ENCODE measurements at places on chromosomes 4 and X.

- peak; percentile 9 for DNase-seq
Measured at GRCh38 chr4:4787421-4787820, 72.0 kb upstream of the MSX1 start.

- DNase-seq: no peak
Measured at GRCh38 chr4:7933651-7934510, 5.8 kb downstream of the AFAP1 start.

- no peak for DNase-seq
Measured at GRCh38 chrX:99095965-99096635, 1314.0 kb downstream of the PCDH19 start.

- DNase-seq: no peak
Measured at GRCh38 chr4:145213245-145213644, 32.9 kb upstream of the OTUD4 start.

DNA sequence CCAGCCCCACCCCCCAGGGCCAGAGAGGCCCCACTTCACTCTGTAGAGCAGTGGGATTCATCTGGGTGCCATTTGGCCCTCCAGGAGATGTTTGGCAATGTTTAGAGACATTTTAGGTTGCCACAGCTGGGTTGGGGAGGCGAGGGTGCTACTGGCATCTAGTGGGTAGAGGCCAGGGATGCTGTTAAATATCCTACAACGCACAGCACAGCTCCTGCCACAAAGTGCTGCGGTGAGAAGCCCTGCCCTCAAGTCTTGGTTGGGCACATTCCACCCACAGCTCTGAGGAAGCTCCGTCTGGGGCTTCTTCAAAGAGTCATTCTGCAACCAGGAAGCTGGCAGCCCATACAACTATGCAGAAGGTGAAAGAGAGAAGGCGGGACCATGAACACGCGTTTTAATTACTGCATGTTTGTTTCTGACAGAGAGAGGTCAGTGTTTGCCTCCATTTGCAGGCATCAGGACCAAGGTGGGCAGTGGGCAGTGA lies 48.1 kb upstream of the FAM9C start:
- peak; percentile 92 for DNase-seq

DNA sequence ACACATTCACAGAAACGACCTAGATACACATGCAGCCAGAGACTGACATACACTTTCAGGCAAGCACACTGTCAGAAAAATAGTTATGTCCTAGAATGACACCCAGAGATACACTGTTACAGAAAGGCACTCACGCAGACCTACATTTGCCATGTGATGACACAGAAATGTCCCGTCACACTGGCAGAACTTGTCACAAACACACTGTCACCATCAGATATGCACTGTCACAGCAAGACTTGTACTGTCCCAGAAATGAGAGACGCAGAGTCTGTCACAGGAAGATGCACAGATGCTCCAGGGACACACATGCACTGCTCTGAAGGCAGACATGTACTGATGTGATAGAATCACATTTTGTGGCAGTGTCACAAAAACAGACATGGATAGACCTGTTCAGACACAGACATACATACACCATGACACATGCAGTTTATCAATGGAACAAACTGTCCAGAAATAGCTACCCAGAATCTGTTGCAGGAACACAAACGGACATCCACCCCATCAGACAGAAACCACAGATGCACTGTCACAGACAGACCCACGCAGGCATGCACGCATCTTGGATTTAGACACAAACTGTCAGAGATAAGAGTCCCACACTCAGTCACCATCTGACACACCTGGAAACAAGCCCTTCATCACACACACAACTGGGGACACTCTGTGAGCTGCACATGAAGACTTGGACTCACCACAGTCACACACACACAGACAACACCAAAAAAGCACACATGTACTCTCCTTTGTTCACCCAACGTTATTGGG lies 1.3 kb upstream of the PIM2 start:
- peak; percentile 53 for DNase-seq

DNA sequence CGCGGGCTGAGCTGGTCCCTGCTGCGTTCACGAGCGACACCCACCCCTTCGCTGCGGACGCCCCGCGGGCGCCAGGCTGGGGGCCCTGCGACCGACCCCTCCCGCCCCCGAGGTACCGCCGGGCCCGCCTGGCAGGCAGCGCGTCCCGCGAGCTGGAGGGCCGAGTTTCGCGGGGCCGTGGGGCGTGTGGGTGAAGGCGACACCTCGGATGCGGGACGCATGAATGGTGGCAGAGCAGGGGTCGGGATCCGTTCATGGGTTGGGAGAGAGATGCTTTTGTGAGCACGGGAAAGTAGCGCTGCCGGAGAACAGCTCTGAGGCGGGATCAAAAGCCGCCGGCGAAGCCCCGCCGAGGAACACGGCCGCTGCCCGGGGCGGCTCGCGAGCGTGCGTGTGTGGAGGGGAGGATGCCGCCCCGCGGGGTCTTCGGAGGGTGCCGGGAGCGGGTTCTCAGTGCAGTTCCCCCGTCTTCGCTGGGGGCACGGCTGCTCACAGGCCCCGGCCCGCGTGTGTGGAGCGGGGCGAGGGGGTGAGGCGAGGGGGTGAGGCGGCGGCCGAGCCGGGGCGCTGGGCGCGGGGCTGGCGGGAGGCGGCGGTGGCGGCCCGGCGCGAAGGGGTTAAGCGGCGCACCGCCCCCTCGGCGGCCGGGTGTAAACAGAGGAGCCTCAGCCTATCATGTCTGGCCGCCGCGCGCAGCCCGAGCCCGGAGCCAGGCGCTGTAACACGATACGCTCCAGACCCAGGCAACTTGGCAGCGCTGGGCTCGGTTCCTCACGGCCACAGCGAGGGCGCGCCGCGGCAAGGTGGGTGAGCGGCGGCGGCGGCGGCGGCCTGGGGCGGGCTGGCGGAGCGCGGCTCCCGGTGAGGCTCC lies 205.3 kb downstream of the TENM3 start:
- peak; percentile 46 for DNase-seq

- peak; percentile 32 for DNase-seq
Measured at GRCh38 chr4:147782087-147782781, 50.3 kb downstream of the ARHGAP10 start.

DNA sequence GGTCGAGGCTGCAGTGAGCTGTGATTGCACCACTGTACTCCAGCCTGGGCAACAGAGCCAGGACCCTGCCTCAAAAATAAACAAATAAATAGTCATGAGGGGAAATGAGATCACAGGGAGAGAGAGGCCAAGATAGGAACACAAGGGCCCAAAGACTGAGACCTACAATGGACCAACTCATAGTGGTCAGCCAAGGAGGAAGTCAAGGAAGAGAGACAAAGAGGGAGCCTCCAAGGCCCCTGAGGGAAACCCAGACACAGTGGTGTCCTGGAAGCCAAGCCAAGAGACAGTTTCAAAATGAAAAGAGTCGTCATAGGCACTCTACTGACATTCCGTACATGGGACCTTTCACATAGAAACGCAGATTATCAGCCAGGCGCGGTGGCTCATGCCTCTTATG lies 153.3 kb downstream of the BCOR start:
- DNase-seq: no peak

GRCh38 chr4:86403575-86403974 lies 43.7 kb upstream of the MAPK10 start:
- no peak for DNase-seq

GRCh38 chr4:115054836-115055235 lies 58.6 kb downstream of the NDST4 start:
- DNase-seq: no peak
